Activated T-helper 1 cell treated with anti-CD3 and anti-CD28 coated beads, Interleukin-12 subunit alpha, Interleukin-12 subunit beta, Interleukin-2, Interleukin-4 antibody, amounts not matched to agents 30 ng/mL and 10 ng/mL and 1 ng/mL, durations not matched to agents 14 hours and 24 hours and 36 hours (primary cell): ENCODE measurements at places on chromosomes 16 and 17. TPM values are rescaled to one million over a fixed set of nuclear protein-coding genes. Genes with fewer than 3 reads are reported as not detected.

- peaks cover 9% of the 10 kb centered on the region for H3K4me1 ChIP-seq
- no peak overlapping the region for H3K27ac ChIP-seq
- no peak overlapping the region for H3K4me3 ChIP-seq
- no peak for DNase-seq
These were observed 4.1 kb downstream of the CRISPLD2 start for GRCh38 chr16:84823926-84824325.

GRCh38 chr16:57105184-57105583 is 12.8 kb downstream of the CPNE2 start:
- H3K27me3 ChIP-seq: no peaks in the 10 kb centered on the region
- H3K4me1 ChIP-seq: peaks cover 17% of the 10 kb centered on the region
- H3K4me3 ChIP-seq: no peak overlapping the region
- DNase-seq: no peak
- no peaks in the 10 kb centered on the region for H3K36me3 ChIP-seq
- no peak overlapping the region for H3K27ac ChIP-seq

Gene CCL15
- not detected in 2 replicates for total RNA-seq

Gene LPCAT2
- 1.5 and 2.2 TPM in 2 replicates for total RNA-seq

Gene EPOP
- total RNA-seq: 56.5 and 58.8 TPM in 2 replicates
